GM04503 (cell line): ENCODE measurements at places on chromosomes 5 and 9.

GRCh38 chr9:98958271-98958984 lies 14.7 kb downstream of the COL15A1 start:
- peak; percentile 87 for DNase-seq

DNA sequence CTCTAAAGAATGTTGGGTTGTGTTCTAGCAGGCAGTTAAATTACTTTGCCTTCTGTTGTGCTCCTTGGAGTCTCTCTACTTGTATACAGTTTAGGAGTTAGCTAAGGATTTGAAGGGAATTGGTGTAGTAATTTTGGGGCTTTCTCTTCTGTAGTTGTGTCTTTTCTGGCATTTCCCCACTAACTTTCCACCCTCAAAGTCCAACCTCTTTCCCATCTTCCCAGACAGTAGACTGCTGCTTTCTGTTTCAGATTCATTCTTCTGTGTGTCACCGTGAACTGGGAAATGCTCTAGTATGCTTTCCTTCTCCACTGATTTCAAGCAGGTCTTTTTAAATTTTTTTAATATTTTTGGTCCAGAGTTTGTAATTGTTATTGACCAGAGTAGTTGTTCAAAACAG lies 4.5 kb upstream of the ANGPTL2 start:
- no peak for DNase-seq

- no peak for DNase-seq
Observed at GRCh38 chr5:118196229-118196628, 792.1 kb downstream of the DTWD2 start.

DNA sequence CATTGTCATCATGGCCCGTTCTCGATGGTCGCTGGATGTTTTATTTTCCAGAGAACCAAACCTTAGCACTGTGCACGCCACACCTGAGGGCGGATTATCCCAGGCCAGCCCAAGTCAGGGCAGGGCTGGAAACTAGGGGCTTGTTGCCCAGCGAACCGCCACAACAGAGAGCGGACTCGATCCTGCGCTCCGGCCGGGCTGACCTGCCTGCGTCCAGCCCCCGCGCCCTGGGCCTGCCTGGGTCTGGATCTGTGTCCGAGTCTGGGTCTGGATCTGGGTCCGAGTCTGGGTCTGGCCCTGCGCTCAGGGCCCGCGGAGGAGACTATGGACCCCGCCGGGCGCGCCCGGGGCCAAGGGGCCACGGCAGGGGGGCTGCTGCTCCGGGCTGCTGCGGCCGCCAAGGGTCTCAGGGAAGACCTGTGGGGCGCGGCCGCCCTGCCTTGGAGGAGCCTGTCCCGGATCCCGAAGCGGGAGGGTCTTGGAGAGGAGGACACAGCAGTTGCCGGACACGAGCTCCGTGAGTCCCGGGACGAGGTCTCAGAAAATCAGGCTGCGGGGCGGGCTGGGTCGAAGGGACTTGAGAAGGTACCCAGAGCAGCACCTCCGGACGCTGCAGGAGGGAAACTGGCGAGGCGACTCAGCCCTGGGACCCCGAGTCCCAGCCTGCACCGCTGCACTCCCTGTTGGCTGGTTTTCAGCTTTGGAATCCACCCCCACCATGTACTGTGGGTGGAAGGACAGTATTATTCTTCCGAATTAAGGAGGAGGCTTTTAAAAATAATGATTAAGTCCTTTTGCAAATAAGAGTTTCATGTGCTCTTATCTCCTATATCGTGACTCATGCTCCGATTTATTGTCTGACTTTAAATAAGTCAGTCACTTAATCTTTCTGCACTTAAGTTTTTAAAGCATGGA lies at the start of gene ANKDD1B:
Gene ANKDD1B, plus strand, starts transcription at position 143 of the 915 bp plus-strand sequence. Its CDS starts 182 bp downstream, at position 325.
- DNase-seq: no peak

DNA sequence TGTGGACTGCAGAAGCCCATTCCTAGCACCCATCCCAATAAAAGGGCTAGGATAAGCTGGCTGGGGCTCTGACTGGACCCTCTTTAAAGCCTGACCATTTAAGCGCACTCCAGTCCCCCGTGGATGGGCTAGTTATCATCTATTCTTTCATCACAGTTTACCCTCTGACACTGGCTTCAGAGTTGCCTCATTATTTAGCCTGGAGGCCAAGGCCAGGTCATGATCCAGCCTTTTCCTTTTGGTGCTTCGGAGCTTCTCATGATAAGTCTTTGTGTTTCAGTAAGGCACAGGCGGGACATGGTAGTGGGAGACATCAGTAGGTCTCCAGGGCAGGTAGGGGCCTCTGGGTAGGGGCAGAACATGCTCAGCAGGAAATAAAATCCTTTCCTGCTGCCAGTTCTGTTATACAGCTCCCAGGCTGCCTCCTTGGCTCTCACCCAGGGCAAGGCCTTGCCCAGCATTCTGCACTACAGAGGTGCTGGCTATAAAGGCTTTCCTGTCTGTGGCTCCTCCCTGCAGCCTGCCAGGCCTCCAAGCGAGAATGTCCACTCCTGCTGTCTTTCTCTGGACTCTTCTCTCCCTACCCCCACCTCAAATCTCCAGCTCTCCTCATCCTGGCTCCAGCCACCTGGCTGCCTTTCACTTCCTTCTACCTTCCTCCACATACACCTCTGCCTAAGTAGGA lies 128.8 kb downstream of the FSTL4 start:
- no peak for DNase-seq

DNA sequence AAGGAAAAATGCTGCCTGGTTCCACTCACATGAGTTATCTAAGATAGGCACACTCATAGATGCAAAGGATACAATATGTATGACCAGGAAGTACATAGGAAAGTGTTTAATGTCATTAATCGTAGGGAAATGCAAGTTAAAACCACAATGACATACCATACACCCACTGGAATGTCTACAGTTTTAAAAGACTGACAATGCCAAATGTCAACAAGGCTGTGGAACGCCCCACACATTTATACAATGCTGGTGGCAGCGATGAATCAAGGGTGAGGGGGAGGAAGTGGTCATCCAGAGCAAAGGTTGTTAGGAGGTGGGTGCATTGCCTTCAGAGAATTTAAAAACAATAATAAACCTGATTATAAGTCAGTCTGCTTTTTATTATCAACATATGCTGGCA lies 437.8 kb downstream of the ARHGEF28 start:
- DNase-seq: peak; percentile 49
